ENCODE measurements at places on chromosomes 12 and 14.

DNA sequence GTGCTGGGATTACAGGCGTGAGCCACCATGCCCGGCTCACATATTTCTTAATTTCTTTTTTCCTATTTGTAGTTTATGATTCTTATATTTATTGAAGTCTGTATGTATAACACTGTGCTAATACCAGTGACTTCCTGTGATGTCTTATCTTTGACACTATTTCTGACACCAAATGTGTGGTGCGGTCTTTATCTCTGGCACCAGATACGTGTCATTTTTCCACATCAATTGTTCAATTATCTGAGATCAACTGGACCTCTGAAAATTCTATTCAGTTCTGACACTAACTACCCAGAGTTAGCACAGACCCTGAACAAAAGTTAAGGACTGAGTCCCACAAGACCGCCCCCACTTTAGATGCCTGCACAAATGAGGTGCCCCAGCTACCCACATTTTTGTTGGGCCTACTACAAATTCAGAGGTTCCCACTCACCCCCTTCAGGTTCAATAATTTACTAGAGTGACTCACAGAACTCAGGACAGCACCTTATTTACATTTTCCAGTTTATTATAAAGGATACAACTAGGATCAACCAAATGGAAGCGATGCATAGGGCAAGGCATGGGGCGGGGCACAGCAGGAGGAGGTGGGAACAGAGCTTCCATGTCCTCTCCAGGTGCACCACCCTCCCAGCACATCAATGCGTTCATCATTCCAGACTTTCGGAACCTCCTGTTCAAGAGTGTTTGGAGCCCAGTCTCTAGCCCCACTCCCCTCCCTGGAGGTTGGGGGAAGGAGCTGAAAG lies 11.6 kb upstream of the SRSF9 start:
- DNase-seq = no peak

GRCh38 chr12:28802706-28803438 lies 346.2 kb upstream of the FAR2 start:
- DNase-seq = no peak

DNA sequence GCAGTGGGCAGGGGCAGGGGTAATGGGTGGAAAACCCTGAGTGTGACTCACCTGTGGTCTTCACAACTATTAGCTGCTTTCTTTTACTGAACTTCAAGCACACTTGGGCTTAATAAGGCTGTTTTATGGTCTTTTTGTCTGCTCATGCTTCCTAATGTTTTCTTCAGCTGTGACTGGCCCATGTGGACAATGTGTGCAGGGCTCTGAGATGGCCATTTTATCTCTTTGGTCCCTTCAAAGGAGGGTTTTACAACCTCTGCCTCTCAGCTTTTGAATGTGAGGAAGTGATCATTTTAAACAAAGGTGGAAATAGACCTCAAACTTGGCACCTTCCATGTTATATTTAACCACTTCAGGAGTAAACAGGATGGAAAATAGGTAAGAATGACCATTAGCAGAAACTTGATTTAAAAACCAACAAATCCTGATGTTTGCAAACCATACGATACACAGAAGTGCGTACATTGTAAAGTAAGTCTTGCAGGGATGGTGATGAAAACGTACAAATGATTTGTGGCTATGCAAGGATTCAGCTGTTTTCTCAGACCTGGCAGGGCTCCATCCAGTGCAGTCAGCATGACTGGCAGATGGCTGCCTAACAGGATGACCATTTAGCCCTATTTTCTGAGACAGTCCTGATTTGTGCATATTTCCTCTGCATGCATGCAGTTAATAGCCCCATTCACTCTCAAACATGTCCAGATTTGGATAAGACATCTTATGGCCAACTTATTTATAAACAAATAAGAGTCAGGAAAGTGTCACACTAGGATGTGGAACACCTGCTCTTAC lies 103.2 kb downstream of the SLC38A4 start:
- DNase-seq = no peak

- no peak for DNase-seq
Observed at GRCh38 chr12:108724054-108724889, 7.0 kb downstream of the CORO1C start.

DNA sequence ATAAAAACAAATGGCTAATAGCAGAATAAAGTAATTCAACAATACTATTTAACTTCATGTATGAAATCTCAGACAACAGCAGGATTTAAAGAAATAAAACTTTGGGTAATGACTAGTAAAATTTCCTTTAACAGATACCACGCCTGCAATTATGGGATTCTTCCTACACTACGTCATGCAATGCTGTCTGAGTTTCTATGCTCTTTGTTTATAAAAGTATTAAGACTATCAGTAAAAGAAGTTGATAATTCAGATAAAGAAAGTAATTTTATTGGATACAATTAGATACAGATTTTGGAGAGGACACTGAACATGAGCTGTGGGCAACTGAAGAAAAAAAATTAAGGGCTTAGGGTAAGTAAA lies 308.4 kb upstream of the LRFN5 start:
- DNase-seq = no peak

DNA sequence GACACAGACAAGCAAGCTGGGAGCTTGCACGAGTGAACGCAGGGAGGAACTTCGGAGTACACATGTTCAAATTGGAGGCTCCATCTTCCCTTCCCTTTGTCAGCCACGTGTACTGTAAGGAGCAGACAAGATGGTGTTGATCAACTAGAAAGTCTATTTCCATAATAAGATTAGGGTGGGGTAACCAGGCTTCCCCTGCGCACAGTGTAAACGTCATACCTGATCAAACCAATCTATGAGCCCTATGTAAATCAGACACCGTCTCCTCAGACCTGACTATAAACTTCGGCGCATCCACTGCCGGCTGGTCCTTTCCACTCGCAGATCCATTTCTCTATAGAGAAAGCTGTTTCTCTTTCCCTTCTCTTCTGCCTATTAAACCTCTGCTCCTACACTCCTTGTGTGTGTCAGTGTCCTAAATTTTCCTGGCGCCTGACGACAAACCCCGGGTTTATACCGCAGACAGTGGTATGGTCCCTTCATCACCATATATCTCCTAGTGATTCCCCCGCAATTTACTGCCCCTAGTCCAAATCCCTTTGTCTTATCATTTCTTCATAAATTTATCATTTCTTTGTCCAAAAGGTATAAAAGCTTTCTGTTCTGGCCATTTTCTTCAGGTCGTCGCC lies 7.5 kb upstream of the ETFBKMT start:
- DNase-seq = no peak

- no peak for DNase-seq
Observed at GRCh38 chr12:2526371-2526770, 268.4 kb upstream of the FKBP4 start.

GRCh38 chr12:2092890-2093289 lies 40.1 kb downstream of the CACNA1C start:
- no peak for DNase-seq

DNA sequence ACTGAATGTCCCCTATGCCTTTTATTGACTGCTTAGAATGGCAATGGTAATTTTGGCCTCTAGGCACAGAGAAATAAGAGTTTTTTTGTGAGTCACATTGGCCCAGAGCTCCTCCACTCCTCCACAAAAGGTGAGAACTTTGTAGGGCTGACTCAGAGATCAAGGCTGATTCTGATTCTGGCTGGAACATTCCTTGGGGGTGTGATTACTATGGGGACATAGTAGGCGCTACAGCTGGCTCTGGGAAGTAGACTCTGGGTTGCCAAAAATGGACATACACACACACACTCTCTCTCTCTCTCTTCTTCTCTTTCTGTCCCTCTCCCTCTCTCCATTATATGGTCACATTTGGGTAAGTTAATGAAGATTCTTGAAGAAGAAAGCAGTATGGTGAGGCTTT lies 174.6 kb upstream of the DDHD1 start:
- no peak for DNase-seq

DNA sequence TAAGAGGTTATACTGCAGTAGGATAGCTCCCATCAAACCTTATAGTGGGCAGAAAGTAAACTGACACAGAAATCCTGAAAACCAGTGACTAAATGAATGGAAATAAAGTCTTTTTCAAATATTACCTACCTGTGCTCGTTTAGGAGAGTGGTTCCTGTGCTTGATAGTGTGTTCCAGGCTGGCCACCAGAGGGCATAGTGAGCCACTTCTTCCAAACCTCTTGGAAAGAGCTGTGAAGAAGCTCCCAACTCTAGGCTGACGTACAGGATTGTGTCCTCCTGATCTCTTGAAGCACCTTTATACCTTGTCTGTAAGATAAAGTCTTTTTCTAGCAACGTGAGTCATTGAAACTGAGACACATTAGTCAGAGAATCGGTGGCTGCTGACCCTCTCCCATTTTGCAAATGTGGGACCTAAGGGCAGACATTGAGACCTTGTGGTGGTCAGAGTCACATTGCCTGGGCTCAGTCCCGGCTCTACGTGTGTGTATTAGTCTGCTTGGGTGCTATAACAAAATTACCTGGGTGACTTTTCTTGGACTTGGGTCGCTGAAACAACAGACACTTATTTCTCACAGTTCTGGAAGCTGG lies 17.6 kb downstream of the TDP1 start:
- DNase-seq = peak; percentile 33

GRCh38 chr12:71449373-71450070 lies 9.9 kb downstream of the LGR5 start:
- no peak for DNase-seq

DNA sequence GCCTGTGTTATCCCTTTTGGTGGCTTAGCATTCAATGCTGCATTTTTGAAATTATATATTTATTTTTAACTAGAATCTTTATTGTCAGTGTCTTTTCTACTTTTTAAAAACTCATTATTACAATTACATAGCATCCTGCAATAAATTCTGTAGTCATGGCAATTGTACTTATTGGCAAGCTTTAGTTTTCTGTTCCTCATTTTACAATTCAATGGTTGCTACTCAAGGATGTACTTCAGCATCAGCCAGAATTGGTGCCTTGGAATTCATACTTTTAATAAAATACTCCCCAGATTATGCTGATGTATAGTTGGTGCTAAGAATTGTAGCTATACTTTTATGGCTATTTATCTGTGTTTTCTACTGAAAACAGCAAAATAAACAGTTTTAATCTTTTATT lies 1756.8 kb upstream of the SEL1L start:
- no peak for DNase-seq

- DNase-seq = no peak
Observed at GRCh38 chr14:59271734-59272133, 83.3 kb downstream of the DAAM1 start.

GRCh38 chr12:96314723-96315122 lies 85.5 kb downstream of the CDK17 start:
- no peak for DNase-seq

DNA sequence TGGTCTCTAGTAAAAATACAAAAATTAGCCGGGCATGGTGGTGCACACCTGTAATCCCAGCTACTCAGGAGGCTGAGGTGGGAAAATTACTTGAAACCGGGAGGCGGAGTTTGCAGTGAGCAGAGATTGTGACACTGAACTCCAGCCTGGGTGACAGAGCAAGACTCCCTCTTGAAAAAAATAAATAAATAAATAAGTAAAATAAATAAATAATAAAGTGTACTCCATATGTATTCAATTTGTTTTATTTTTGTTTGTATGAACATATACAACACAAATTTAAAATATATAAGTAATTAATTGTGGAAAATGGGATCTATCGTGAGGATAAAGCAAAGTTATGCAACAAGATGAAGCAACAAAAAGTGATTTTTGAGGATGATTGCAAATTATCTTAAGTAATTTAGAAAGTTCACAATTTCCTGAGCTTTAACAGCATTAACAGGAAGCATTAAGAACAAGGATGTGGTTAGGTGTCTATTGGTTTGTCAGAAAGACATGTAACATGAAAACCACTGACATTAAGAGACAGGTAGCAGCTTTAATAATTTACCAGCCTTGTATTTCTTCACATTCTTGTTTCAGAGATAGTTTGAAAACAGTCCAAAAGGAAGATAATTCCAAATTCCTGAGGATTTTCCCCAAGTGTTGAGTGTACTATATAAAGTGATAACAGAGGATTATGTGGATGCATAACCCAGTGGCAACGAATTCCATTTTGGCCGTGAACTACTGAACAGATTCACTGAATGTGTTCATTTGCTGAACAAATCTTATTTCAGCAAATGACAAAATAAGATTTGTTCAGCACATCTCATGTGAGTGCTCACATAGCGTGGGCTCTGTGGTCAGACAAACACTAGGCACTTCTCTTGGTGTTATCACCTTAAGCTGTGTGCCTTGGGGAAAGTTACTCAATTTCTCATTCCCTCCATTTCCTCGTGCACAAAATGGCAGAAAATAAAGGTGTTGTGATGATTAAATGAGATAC lies 68.6 kb upstream of the RESF1 start:
- DNase-seq = no peak

- DNase-seq = no peak
Observed at GRCh38 chr14:70807898-70808415, 1.4 kb downstream of the MAP3K9 start.

GRCh38 chr14:103613517-103613916 lies 15.5 kb upstream of the KLC1 start:
- no peak for DNase-seq

GRCh38 chr14:93788543-93789227 lies 400 bp upstream of the PRIMA1 start:
- no peak for DNase-seq

GRCh38 chr14:25570483-25570882 lies 520.5 kb upstream of the STXBP6 start:
- DNase-seq = no peak

DNA sequence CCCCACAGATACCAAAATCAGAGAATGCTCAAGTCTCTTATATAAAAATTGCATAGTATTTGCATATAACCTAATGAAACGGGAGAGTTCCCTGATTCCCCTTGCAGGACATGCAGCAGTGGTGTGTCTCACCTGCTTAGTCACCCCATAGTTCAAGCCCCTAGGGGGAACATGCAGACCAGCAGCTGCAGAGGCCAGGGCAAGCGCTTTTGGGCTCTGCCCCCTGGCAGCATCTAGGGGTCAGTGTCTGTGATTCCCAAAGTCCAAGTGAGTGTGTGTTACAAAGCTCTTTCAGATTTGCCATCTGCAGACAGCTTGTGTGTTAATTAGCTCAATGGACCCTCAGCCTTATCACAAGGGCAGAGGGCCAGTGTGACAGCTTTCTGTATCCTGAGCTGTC lies 110.1 kb downstream of the DNAI7 start:
- DNase-seq = no peak

GRCh38 chr14:95363468-95363954 lies 43.8 kb upstream of the CLMN start:
- no peak for DNase-seq

- no peak for DNase-seq
Observed at GRCh38 chr14:24055971-24056799, 4.4 kb downstream of the CARMIL3 start.

DNA sequence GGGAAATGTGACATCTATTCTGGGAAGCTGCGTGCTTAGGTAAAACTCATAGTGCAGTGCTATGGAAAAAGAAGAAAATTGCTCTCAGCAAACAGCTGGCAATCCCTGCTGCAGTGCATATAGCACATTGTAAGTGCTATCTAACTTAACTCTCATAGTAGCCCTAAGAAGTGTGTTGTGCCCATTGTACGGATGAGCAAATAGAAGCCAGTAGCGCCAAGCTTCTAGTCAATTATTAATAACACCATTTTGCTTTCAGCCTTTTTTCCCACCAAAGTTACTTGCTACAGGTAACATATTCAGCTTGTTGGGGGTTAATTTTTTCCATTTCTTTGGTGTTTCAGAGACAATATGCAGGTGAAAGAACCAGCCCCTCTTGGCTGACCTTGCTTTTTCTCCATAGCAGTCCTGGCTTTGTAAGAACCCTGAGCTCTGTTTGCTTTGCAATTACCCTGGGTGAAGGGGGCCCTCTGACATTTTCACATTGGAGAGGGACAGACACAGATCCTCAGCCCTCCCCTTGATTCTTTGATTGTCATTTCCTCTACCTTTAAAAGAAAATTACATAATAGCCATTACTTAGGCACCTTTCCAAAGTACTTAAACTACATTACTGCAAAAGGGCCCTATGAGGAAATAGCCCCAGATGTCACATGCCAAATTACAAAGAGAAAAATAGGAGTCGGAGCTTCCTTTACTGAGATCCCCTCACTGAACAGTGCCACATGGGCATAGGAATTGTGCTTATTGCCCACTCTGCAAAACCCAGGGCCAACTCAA lies 576.2 kb upstream of the TBX3 start:
- no peak for DNase-seq
